Smooth muscle cell of the coronary artery (primary cell): ENCODE measurements at places on chromosomes 12 and 14. TPM values are rescaled to one million over a fixed set of nuclear protein-coding genes. Genes with fewer than 3 reads are reported as not detected.

AMDHD1 gene
- total RNA-seq, result 0.15 TPM in 1 of 2 replicates, not detected in the other

DYRK4 gene
- 23.2 and 88.5 TPM in 2 replicates for total RNA-seq

TEAD4 gene
- total RNA-seq, result 4.9 and 9.6 TPM in 2 replicates

NFYB gene
- 12.4 and 18.4 TPM in 2 replicates for total RNA-seq

CLEC1B gene
- not detected in 2 replicates for total RNA-seq

FAM90A1 gene
- total RNA-seq, result 0.35 TPM in 1 of 2 replicates, not detected in the other

KRT6A gene
- under 0.01 and 1.3 TPM in 2 replicates for total RNA-seq

TMEM229B gene
- total RNA-seq, result 0.15 and 1.9 TPM in 2 replicates

ZNF385A gene
- 0.35 and 1.1 TPM in 2 replicates for total RNA-seq

OAS3 gene
- 2.3 and 2.6 TPM in 2 replicates for total RNA-seq

FGF23 gene
- not detected in 2 replicates for total RNA-seq

RDH12 gene
- not detected in 2 replicates for total RNA-seq

TAS2R46 gene
- total RNA-seq, result 0.82 and 1.9 TPM in 2 replicates

HCAR1 gene
- under 0.01 and 0.35 TPM in 2 replicates for total RNA-seq

DCN gene
- total RNA-seq, result 204 and 961 TPM in 2 replicates

PGF gene
- total RNA-seq, result 16.2 and 29.3 TPM in 2 replicates

GUCY2C gene
- not detected in 2 replicates for total RNA-seq

MAX gene
- 35.1 and 38.6 TPM in 2 replicates for total RNA-seq

TMPRSS12 gene
- total RNA-seq, result not detected in 2 replicates

TAS2R42 gene
- total RNA-seq, result not detected in 2 replicates

RASSF8 gene
- 73.4 and 109 TPM in 2 replicates for total RNA-seq

IL22 gene
- total RNA-seq, result not detected in 2 replicates

CDCA4 gene
- 9.6 and 16.2 TPM in 2 replicates for total RNA-seq

AICDA gene
- 0.08 TPM in 1 of 2 replicates, not detected in the other for total RNA-seq

ING4 gene
- total RNA-seq, result 22.7 and 27.0 TPM in 2 replicates

ABHD12B gene
- not detected in 2 replicates for total RNA-seq

SLC5A8 gene
- total RNA-seq, result not detected in 2 replicates

C12orf54 gene
- total RNA-seq, result not detected in 2 replicates

LMNTD1 gene
- total RNA-seq, result 0.23 TPM in 1 of 2 replicates, not detected in the other

LRRK2 gene
- 1.7 and 9.2 TPM in 2 replicates for total RNA-seq

PLCZ1 gene
- total RNA-seq, result not detected in 2 replicates

MGST1 gene
- 11.5 and 53.8 TPM in 2 replicates for total RNA-seq

ZC2HC1C gene
- 0.23 and 0.53 TPM in 2 replicates for total RNA-seq

RAP1B gene
- total RNA-seq, result 172 and 197 TPM in 2 replicates

CD9 gene
- total RNA-seq, result 104 and 263 TPM in 2 replicates

NOS1 gene
- not detected in 2 replicates for total RNA-seq

SPX gene
- total RNA-seq, result 0.23 TPM in 1 of 2 replicates, not detected in the other

ALDH1L2 gene
- total RNA-seq, result 20.4 and 40.1 TPM in 2 replicates

DHRS2 gene
- 0.08 and 0.12 TPM in 2 replicates for total RNA-seq

LHX5 gene
- total RNA-seq, result not detected in 2 replicates

DNAJC22 gene
- total RNA-seq, result under 0.01 and 5.9 TPM in 2 replicates

KCNC2 gene
- total RNA-seq, result under 0.01 TPM in 1 of 2 replicates, not detected in the other

MEG3 gene
- 24.7 and 175 TPM in 2 replicates for total RNA-seq

VPS29 gene
- total RNA-seq, result 17.8 and 52.0 TPM in 2 replicates

AVPR1A gene
- total RNA-seq, result 3.3 TPM in 1 of 2 replicates, not detected in the other

KLRC1 gene
- not detected in 2 replicates for total RNA-seq

ACTR6 gene
- 9.0 and 9.4 TPM in 2 replicates for total RNA-seq
